ENCODE measurements at places on chromosomes 13 and 19.

GRCh38 chr19:50264483-50265186 is 61.2 kb downstream of the MYH14 start:
- DNase-seq: no peak

DNA sequence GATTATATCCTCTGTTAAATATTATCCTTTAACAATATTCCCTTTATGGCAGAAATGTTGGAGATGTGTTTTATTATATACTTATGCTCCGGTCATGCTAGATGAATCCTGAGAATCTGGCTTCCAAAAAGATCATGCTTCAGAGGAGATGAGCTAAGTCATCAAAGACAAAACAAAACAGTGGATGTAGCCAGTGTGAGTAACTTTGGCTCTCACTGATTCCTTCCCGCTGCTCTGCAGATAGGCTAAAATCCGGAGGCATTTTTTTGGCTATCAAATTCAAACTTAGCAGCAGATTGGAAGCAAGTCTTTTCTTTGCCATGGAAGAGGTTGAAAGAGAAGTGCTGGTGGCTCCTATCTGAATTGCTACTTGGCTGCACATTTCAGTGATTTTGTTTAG is 295.9 kb downstream of the GPC6 start:
- DNase-seq: no peak

GRCh38 chr13:48977973-48978372 is 2.3 kb downstream of the FNDC3A start:
- DNase-seq: peak; percentile 28

GRCh38 chr19:897442-898039 is 4.3 kb downstream of the RNU6-9 start:
- no peak for DNase-seq

- DNase-seq: no peak
These were observed 39.2 kb upstream of the FGF14 start for GRCh38 chr13:102441085-102441484.

- DNase-seq: no peak
These were observed 28.1 kb downstream of the ATP4B start for GRCh38 chr13:113629866-113630265.

- DNase-seq: no peak
These were observed 523.2 kb upstream of the HTR2A start for GRCh38 chr13:47420020-47420419.

All from CD14-positive monocyte (primary cell).